NCI-H1092 treated with DMSO at 0.1 percent for 48 hours (cell line): ENCODE measurements at places on chromosomes 5 and 9.

DNA sequence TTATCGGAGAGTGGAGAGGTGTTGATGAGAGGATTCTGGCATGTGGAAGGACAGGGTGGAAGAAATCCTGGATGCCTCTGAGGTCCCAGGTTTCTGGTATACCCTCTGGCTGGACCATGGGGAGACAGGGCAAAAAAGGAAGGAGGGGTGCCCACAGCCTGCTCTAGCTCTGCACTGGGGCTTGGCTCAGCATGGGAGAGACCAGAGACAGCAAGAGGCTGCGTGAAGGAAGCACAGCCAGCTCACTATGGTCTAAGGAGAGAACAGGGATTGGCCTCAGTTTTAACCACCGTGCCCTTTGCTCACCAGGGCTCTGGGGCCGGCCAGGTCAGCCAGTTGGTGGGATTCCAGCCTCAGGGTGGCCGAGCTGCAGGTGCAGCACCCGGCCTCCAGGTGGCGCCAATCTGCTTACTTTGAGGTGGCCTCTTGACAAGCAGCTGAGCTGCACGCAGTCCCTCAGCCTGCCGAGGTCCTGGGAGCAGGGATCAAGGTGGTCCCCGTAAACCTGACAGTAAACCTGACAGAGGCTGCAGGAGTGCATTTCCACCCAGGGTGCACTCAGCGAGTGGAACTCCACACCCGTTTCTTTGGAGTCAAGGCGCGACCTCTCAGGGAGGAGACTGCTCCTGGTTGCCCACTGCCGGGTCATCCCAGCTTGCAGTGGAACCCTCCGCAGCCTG is 25.0 kb upstream of the SPTLC1 start:
- DNase-seq: peak; percentile 52

- DNase-seq: peak; percentile 33
These were observed 148.2 kb downstream of the CAAP1 start for GRCh38 chr9:26744191-26744965.

GRCh38 chr9:115373710-115374045 is 255.7 kb upstream of the TNC start:
- no peak for DNase-seq

- no peak for DNase-seq
These were observed 164.6 kb downstream of the ROR2 start for GRCh38 chr9:91785447-91785842.

DNA sequence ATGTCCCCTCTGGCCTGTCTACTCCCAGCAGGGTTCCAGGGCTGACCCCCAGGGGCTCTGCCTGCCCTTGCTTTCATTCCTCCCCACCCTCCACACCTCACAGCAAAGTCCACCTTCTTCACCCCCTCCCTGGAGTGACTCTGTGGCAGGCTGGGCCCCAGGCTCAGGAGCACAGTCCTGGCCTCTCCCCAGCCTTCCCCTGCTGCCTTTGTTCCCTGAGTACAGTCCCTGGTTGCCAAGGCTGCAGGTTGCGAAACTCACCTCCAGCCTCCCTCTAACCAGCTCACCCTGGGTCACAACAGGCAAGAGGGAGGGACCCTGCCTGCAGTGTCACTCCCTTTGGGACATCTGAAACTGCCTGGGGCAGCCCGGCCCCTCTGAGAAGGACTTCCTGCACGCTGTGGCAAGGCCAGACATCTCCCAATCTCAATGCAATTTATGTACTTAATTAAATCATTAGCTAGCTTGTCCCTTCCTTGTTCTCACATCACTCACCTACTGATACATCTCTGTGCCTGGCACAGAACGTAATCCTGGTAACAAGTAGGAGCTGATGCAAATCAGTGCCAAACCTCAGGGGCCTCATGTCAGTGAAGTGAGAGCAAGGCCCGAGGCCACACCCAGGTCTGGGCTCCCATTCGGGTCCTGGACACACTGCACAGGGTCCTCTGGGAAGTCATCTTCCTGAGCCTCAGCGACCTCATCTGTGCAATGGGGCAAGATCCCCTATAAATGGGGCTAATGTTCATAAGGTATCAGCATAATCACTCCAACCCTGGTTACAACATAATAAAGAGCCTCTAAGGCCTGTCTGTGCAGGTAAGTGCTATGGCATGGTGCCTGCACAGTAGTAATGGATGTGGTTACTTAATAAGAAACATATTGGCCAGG is 27.3 kb upstream of the TRIM14 start:
- no peak for DNase-seq

DNA sequence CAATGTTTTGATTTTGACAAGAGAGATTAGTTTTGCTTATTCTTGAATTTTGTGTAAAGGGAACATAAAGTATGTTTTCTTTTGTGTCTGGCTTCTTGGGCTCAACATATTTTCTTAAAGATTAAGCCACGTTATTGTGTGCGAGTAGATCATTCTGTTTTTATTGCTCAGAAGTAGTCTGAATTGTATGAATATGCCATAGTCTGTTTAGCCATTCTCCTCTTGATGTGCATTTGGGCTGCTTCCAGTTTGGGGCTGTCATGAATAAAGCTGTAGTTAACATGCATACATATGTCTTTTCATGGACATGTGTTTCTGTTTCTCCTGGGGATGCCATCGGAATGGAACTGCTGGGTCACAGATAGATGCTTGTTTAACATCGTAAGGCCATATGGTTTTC is 198.9 kb downstream of the FANCC start:
- no peak for DNase-seq

- DNase-seq: no peak
These were observed 175.1 kb downstream of the BAAT start for GRCh38 chr9:101209670-101210069.

DNA sequence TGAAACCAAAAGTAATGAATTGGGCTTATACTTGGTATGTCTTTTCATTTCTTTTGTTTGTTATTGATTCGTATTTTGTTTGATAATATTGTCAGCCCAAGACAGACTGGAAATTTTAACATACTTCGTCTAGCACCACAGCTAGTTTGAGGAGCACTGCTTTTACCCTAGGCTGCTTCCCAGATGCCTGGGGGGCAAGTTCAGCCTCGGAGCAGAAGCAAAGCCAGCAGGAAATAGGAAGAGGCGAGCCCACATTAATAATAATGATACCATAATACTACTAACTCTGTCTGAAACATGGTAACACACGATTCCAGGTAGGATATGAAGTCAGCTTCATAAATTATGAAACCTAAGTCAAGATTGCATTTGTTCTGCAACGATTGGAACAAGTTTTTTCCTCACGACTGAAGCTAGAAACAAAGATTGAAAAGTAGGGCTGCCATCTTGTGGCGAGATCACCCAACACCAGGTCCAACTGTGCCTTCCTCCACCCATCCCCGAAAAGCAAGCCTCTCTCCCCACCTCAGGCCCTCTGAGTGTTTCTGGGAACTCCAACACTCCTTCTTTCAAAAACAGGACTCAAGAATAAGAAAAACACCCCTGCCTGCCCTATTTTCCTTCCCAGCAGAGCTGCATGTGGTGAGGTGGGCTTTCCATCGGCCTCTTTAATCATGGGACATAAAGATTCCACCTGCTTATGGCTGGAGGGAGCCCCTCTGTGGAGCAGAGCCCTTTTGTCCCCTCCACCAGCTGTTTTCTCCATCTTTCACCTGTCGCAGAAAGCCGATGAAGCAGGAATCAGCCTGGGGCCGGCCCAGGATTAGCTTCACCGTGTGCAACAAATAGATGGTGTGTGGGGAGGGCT is 236.4 kb downstream of the CAAP1 start:
- DNase-seq: peak; percentile 71

GRCh38 chr5:104186100-104186499 is 623.5 kb upstream of the NUDT12 start:
- DNase-seq: no peak

DNA sequence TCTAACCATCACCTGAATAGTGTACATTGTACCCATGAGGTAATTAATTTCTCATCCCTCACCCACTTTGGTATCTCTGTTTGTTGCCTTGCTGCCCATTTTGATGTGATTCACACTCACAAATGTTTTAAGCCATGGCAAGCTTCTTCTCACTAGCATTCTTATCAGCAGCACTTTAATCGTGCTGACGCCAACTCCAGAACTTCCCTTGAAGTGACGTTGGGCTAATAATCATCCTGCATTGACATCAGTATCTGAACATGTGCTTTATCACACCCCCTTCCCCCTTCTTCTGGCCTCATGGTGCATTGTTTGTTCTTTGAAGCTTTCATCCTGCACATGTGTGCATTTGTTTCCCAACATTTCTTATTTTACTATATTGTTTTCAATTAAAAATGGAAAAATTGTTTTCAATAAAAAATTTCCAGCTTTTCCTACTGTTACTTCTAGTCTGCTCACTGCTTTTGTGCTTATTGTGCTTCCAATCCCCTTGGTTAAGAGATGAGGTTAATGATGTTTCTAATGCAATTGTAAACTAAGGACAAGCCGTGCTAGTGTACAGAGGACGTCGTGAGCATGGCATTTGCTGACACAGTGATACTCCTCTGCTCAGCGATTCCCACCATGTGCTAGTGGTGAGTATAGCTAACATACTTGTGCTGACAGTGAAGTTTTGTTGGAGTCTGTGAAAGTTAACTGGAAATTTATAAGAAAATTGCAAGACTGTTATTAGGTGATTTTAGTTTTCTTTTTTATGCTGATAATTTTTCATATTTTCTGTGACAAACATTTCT is 238.5 kb downstream of the KDM4C start:
- DNase-seq: no peak

DNA sequence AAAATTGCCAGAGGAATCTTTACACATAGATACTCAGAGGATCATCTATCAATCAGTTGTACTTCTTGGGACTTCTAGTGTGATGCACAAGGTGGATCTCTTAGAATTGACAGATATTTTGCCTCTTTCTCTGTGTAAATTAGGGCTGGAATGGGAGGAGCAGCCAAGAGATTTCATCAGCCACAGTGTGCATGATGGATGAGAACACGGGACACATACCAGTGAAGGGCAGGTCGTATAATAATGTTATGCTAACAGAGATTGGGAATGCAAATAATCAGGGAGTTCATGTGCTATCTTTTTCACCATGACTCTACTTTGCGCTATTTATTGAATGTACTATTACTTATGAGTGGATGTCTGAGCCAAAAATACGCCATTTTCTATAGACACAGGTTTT is 43.3 kb upstream of the ISOC1 start:
- DNase-seq: no peak

- no peak for DNase-seq
These were observed 1.9 kb upstream of the SH3PXD2B start for GRCh38 chr5:172456076-172456722.

DNA sequence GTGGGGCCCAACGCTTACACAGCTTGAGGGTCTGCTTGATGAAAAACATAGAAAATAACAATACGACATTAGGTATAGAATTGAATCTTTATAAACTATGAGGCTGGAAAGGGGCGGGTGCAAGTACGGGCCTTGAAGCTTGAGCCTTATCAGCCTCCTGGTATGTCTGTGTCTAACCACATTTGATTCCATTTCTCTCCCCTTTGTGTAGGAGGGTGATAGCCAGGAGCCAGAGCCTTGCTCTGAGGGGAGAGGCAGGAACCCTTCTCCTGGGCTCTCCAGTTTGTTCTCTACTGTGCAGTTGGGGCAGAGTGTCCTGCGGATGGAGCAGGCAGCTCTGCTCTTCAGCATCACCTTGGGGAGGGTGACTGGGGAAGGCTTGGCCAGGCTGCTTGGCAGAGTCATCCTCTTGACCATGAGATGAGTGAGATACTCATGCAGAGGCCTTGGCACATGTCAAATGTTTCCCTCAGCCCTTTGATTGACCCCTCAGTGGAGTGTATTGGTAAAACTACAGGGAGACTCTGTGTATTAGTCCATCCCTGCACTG is 153.5 kb downstream of the SEMA6A start:
- DNase-seq: no peak

- DNase-seq: no peak
These were observed 116.6 kb upstream of the SARDH start for GRCh38 chr9:133854765-133855164.

- no peak for DNase-seq
These were observed 24.2 kb upstream of the HAPLN1 start for GRCh38 chr5:83744821-83745220.

DNA sequence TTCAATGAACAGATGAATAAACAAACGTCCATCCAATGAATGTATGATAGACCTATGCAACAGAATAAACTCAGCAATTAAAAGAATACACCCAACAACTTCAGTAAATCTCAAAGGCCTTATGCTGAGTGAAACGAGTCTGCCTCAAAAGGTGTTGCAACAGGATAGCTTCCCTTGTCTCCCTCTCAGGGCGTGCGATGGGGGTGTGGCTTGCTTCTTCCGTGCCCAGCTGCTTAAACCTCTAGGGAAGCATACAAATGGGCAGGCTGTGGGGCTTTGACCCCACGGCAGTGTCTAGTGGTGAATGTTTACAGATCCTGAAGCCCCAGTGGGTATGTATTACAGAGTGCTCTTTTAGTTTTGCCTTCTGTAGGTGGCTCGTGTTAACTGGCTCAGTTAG is 87.0 kb upstream of the CCL21 start:
- no peak for DNase-seq

DNA sequence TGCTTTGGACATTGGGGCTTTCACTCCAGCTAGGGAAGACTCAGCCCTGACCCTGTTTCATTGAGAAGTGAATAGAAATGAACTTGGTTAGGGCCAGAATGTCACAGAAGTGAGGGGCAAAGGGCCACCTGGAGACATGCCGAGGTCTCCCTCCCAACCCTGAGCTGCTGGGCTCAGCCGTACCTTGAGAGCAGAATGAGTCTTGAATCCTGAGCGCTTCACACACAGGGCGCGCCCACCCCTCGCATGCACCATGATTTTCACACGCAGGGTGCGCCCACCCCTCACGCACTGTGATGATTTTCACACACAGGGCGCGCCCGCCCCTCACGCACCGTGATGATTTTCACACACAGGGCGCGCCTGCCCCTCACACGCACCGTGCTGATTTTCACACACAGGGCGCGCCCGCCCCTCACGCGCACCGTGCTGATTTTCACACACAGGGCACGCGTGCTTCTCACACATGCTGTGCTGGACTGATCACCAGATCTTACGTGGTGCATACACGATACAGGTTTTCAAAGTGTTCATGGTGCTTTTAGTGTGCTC is 99.0 kb downstream of the EHMT1 start:
- DNase-seq: no peak

DNA sequence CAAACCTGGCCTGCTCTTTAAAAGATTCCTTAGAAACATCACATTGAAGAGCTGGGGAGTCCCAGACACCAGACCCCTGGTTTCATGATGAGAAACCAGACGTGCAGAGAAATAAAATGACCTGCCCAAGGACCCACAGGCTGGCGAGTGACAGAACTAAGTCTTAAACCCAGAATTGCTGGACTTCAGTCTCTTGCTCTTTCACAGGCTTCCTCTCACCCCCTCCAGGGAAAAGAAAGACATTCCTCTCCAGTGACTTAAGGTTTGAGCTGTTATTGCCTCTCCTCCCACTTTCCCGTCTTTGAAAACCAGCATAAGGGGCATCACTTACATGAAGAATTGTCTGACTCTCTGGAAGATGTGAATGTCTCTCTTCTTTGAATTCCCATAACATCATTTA is 535.2 kb downstream of the IRX1 start:
- no peak for DNase-seq

GRCh38 chr9:21906881-21907280 is 87.3 kb downstream of the CDKN2A start:
- no peak for DNase-seq
